ENCODE measurements at places on chromosomes 3 and 15.
A peak's percentile ranks its signal among the peaks of the same experiment; 100 is the strongest.

- no peaks in the 10 kb centered on the region for H3K36me3 ChIP-seq
- peak overlapping the region; percentile 18 for H3K27ac ChIP-seq
- no peak overlapping the region for H3K4me3 ChIP-seq
- H3K27me3 ChIP-seq, result no peaks in the 10 kb centered on the region
- H3K4me1 ChIP-seq, result peaks cover 18% of the 10 kb centered on the region
Measured at GRCh38 chr3:181860235-181860634, 148.5 kb downstream of the SOX2 start.

GRCh38 chr3:55191911-55192775 is 264.3 kb upstream of the LRTM1 start:
- no peaks in the 10 kb centered on the region for H3K36me3 ChIP-seq
- DNase-seq, result no peak
- H3K4me1 ChIP-seq, result no peaks in the 10 kb centered on the region
- H3K4me3 ChIP-seq, result no peak overlapping the region
- H3K27me3 ChIP-seq, result no peaks in the 10 kb centered on the region

GRCh38 chr3:53728606-53729005 is 117.6 kb downstream of the CHDH start:
- H3K27me3 ChIP-seq, result no peaks in the 10 kb centered on the region
- no peak for DNase-seq
- no peaks in the 10 kb centered on the region for H3K4me1 ChIP-seq
- H3K27ac ChIP-seq, result no peak overlapping the region

DNA sequence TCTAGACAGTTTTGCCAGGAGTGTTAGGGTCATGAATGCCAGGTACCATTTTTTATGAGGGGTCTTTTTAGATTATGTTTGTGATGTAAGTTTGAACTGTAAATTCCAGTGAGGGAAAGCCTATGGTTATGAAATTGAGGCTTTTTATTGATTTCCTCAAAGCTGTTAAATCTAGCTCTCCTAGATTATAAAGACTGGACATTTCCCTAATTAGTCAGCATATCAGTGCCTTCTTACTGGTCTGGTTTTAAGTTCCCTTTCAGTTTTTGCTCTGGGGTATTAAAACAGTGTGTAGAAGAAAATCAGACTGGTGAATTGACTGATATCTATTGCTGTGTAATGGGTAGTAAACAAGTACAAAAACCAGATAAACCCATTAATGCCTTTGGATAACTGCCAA is 39.2 kb downstream of the LRRC49 start:
- H3K27me3 ChIP-seq, result no peaks in the 10 kb centered on the region
- H3K36me3 ChIP-seq, result no peaks in the 10 kb centered on the region
- H3K4me3 ChIP-seq, result no peak overlapping the region
- no peak overlapping the region for H3K27ac ChIP-seq

DNA sequence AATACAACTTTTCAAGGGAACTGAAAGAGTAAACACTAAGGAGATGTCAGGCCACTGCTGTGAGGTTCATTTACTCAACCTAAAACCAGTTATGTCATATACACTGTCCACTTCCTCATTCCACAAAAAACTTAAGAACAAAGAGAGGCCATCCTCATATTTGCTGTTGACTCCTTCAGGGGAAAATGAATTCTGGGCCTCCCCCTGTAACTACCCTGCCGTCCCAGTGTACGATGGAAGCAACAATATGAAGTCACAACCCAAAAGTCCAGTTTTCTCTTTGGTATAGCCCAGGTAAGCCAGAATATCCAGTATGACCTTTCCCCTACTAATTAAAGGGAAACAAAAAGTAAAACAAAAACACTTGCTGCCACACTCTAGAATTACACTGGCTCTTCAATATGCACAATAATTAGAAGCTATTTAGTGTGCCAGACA is 16.2 kb downstream of the CEP152 start:
- no peaks in the 10 kb centered on the region for H3K27me3 ChIP-seq
- no peak overlapping the region for H3K4me3 ChIP-seq
- peaks cover 42% of the 10 kb centered on the region for H3K36me3 ChIP-seq

- no peak overlapping the region for H3K4me3 ChIP-seq
- no peak overlapping the region for H3K27ac ChIP-seq
- DNase-seq, result no peak
- no peaks in the 10 kb centered on the region for H3K36me3 ChIP-seq
- H3K27me3 ChIP-seq, result no peaks in the 10 kb centered on the region
Measured at GRCh38 chr3:131762981-131763564, 260.3 kb upstream of the MRPL3 start.

DNA sequence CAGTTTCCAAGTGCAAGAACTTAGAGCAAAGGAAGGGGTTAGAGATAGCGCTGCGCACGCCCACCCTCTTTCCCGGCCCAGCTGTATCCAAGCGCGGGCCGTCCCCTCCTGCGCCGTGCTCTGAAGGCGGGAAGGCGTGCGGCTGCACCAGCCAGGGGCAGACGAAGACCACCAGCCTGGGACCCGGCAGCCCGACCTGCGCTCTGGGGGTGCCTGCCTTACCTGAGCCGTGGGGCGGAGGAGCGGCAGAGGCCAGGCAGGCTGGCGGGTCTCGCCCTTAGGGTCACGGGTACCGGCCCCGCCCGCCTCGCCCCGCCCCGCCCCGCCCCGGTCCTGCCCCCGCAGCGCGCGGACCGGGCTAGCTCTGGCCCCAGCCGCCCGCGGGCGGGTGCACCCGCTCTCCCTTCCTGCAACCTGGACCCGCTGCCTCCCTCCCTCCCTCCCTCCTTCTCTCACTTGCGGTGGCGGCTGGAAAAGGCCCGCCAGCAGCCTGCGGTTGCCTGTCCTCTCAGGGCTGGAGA is at the start of gene WDR72:
Gene WDR72, minus strand, starts transcription at position 253 of the 521 bp plus-strand sequence. CDS start 26,514 bp downstream, outside the sequence.
- H3K4me3 ChIP-seq, result peak within 1 kb of the TSS; percentile 66
- no peaks in the 10 kb centered on the region for H3K36me3 ChIP-seq
- H3K27me3 ChIP-seq, result peaks cover 13% of the 10 kb centered on the region
- peaks cover 3% of the 10 kb centered on the region for H3K4me1 ChIP-seq

DNA sequence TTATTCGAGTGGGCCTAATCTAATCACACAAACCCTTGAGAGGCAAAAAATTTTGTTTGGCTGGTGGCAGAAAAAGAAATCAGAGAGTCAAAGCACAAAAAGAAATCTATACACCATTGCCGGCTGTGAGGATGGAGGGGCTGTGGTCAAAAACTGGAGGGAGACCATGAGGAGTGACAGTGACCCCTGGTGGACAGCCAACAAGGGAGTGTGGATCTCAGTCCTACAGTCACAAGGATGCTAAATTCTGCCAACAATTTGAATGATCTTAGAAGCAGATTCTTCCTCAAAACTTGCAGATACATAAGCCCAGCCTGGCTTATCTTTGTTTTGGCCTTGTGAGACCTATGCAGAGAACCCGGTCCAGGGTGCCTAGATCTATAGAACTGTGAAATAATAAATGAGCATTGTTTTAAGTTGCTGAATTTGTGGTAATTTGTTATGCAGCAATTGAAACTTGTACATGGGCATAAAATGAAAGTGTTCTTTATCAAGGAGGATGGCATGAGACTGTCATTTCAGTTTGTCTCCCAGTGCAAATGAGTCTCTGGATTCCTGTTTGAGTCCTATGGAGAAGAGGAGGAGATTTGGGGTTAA is 103.0 kb upstream of the ARHGEF26 start:
- peak; percentile 73 for DNase-seq
- no peak overlapping the region for H3K4me3 ChIP-seq
- H3K27ac ChIP-seq, result no peak overlapping the region
- no peaks in the 10 kb centered on the region for H3K36me3 ChIP-seq
- 0 out of 2 replicates have a peak, but pooled peaks cover 3% of the 10 kb centered on the region for H3K4me1 ChIP-seq
- H3K27me3 ChIP-seq, result no peaks in the 10 kb centered on the region

GRCh38 chr15:94177112-94177511 is 54.2 kb upstream of the MCTP2 start:
- H3K27ac ChIP-seq, result no peak overlapping the region
- H3K4me3 ChIP-seq, result no peak overlapping the region
- no peaks in the 10 kb centered on the region for H3K4me1 ChIP-seq
- no peaks in the 10 kb centered on the region for H3K36me3 ChIP-seq

GRCh38 chr15:36591536-36592411 is 12.3 kb downstream of the CDIN1 start:
- no peak overlapping the region for H3K27ac ChIP-seq
- DNase-seq, result no peak
- H3K27me3 ChIP-seq, result no peaks in the 10 kb centered on the region
- no peaks in the 10 kb centered on the region for H3K4me1 ChIP-seq

DNA sequence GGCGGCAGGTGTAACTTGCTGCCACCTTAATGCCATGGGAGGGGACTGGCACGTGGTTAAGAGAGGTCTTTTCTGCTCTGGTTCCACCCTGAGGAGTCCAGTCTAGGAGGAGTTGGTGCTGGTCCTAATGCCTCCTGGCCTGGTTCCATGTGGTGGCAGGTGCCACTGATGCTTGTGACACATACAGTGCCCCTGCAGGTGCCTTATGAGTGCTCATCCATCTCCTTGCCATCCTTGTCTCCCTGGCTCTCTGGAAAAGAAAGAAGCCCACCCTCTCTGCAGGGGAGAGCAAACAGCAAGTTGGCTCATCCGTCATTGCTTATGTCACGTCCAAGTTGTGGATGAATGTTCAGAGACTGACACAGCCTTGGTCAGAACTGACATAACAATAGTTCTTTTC is 175.8 kb upstream of the DPH6 start:
- H3K4me3 ChIP-seq, result no peak overlapping the region
- H3K27ac ChIP-seq, result no peak overlapping the region
- no peaks in the 10 kb centered on the region for H3K36me3 ChIP-seq
- DNase-seq, result no peak
- 0 out of 2 replicates have a peak, but pooled peaks cover 3% of the 10 kb centered on the region for H3K4me1 ChIP-seq
- H3K27me3 ChIP-seq, result no peaks in the 10 kb centered on the region

- H3K36me3 ChIP-seq, result peaks cover 28% of the 10 kb centered on the region
- no peak overlapping the region for H3K4me3 ChIP-seq
- DNase-seq, result no peak
- H3K4me1 ChIP-seq, result no peaks in the 10 kb centered on the region
Measured at GRCh38 chr3:196932600-196932999, 9.7 kb downstream of the NCBP2 start.

- H3K27me3 ChIP-seq, result no peaks in the 10 kb centered on the region
- no peaks in the 10 kb centered on the region for H3K36me3 ChIP-seq
- DNase-seq, result no peak
- H3K27ac ChIP-seq, result no peak overlapping the region
Measured at GRCh38 chr3:124854009-124854408, 33.2 kb downstream of the ITGB5 start.

GRCh38 chr15:101068961-101069653 is 149.9 kb downstream of the LRRK1 start:
- peak; percentile 94 for DNase-seq
- peak overlapping the region; percentile 34 for H3K4me3 ChIP-seq
- H3K27me3 ChIP-seq, result no peaks in the 10 kb centered on the region
- H3K36me3 ChIP-seq, result no peaks in the 10 kb centered on the region

- no peak for DNase-seq
- no peaks in the 10 kb centered on the region for H3K27me3 ChIP-seq
- no peak overlapping the region for H3K4me3 ChIP-seq
- H3K4me1 ChIP-seq, result no peaks in the 10 kb centered on the region
- H3K27ac ChIP-seq, result no peak overlapping the region
Measured at GRCh38 chr3:58962040-58962651, 87.7 kb downstream of the CFAP20DC start.

- H3K36me3 ChIP-seq, result no peaks in the 10 kb centered on the region
- H3K27me3 ChIP-seq, result no peaks in the 10 kb centered on the region
- no peaks in the 10 kb centered on the region for H3K4me1 ChIP-seq
- DNase-seq, result peak; percentile 57
- H3K4me3 ChIP-seq, result no peak overlapping the region
Measured at GRCh38 chr3:175940881-175941280, 1081.7 kb downstream of the NAALADL2 start.

DNA sequence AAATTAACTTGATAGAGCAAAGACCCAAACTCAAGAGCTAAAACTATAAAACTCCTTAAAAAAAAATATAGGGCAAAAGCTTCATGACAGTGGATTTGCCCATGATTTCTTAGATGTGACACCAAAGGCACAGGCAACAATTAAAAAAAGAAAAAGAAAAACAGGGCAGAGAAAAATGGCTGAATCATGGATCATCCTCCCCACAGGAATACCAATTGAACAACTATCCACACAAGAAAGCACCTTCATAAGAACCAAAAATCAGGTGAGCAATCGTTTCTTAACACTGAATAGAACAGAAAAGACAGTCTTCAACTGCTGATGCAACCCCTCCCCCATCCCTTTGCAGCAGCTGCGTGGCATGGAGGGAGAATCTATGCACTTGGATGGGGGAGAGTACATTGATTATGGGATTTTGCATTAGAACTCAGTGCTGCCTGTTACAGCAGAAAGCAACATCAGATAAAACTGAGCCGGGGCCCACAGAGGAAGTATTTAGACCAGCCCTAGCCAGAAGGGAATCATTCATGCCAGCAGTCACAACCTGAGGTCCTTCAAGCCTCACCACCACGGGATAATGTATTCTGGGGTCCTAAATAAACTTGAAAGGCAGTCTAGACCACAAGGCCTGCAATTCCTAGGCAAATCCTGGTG is 15.7 kb downstream of the C3orf33 start:
- no peak for DNase-seq
- H3K4me1 ChIP-seq, result peaks cover 5% of the 10 kb centered on the region
- no peaks in the 10 kb centered on the region for H3K27me3 ChIP-seq
- no peak overlapping the region for H3K4me3 ChIP-seq
- no peak overlapping the region for H3K27ac ChIP-seq

DNA sequence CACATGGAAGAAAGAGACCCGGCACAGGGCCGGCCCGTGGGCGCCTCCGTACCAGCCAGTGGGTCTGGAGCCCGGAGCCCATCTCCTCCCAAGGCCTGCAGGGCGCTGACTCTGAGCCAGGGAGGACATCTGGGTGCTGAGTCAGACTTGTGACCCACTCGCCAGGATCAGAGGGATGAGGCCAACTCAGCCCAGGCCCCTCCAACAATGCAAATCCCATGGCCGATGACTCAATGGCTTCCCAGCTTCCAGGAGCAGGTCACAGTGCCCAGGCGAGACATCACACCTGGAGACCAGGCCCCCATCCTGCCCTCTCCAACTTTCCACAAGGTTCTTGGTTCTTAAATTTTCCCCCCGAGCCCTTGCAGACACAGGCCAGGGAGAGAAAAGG is 95.1 kb downstream of the LRIG1 start:
- DNase-seq, result no peak
- no peak overlapping the region for H3K27ac ChIP-seq
- peaks cover 65% of the 10 kb centered on the region for H3K36me3 ChIP-seq
- H3K4me1 ChIP-seq, result peaks cover 16% of the 10 kb centered on the region
- H3K4me3 ChIP-seq, result no peak overlapping the region
- H3K27me3 ChIP-seq, result no peaks in the 10 kb centered on the region

DNA sequence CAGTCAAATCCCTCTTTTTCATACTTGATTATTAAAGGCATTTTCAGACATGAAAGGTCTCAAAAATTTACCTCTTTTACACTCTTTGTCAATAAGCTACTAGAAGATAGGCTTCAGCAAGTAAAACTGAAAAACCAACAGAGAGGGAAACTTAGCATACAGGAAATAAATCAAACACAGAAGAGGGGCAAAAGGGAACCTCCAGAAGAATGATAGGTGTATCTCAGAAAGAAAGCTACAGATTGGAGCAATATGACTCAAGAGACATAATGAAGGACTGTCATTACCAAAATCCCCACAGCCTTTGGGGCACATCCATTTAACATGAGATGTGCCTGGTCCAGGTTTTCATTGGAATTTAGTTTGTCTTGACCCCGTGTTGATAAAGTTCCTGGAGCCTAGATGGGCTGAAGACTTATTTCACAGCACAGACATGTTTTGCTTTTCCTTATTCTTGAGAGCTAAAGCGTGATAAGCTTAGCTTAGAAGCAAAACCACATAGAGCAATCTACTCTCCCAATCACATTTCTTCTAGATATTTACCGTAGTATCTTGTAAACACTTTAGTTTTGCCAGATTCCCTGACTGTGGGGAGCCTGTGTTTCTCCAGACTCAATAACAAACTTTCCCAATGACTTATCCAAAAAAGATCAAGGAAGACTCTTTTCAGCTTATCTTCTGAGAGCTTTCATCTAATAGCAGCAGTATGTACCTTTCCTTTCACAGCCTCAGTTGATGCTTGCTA is 11.7 kb downstream of the LRRFIP2 start:
- no peaks in the 10 kb centered on the region for H3K36me3 ChIP-seq
- H3K4me1 ChIP-seq, result no peaks in the 10 kb centered on the region
- no peak overlapping the region for H3K4me3 ChIP-seq
- no peak for DNase-seq
